ENCODE measurements at places on chromosomes 2 and 18. TPM values are rescaled to one million over a fixed set of nuclear protein-coding genes. Genes with fewer than 3 reads are reported as not detected.

GRCh38 chr2:148992448-148992847 is 46.1 kb upstream of the LYPD6B start:
- no peak for DNase-seq

The CYP26B1 gene
- 0.55 TPM for total RNA-seq

The CFAP65 gene
- total RNA-seq = not detected

The UGT1A1 gene
- 64.8 TPM for total RNA-seq

The RGPD3 gene
- total RNA-seq = not detected

The SEMA4F gene
- 10.6 TPM for total RNA-seq

GRCh38 chr2:176753752-176754474 is 458.7 kb upstream of the HNRNPA3 start:
- DNase-seq = no peak

The REEP1 gene
- 0.25 TPM for total RNA-seq

DNA sequence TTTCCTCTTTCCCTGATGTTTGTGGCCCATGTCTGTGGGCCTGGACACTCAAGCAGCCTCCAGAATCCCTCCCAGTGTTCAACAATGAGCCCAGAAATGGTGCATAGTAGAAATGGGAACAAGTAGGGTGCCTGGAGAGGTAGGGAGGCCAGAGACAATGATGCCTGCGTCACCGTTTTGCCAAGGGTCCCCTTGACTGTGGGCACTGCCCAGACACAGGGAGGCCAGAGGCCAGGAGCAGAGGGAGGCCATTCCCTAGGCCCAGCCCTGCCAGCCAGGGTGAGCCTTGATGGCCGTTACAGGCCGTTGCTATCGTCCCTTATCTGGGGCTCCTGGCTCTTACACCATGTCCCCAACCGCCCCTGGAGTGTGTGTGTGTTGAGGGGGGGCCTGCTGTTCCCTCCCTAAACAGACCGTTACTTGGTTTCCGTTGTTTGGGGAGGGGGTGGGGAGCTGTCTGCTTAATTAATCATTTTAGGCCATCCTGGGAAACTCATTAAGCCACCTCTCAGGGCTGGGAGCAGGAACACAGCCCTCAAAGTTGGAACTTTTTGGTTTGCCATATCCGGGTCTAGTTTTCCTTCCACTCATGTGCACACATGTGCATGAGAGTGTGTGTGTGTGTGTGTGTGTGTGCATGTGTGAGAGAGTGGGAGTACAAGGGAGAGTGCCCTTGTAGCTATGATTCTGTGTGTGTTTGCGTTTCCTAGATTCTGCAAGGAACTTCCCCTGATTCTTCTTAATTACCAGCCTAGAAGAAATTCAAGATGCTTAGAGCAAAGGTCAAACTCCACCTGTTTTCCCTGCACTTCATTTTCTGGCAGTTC is 135.2 kb upstream of the HAAO start:
- DNase-seq = no peak

DNA sequence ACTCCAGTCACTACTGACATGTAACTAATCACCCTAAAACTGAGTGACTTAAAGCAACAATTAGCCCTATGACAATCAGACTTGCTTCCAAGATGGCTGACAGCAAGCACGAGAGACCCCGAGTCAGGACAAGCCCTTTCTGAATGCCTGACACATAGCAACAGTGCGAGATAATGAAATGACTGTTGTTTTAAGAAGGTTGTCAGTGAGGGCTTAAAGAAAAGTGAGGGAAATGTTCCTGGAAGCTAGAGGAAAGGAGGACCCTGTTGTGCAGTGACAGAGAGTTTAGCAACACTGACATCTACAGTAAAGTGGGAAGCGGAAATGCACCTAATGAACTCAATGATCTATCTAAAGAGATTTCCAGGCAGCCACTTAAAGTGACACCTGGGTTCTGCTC is 163.1 kb downstream of the STK39 start:
- DNase-seq = no peak

DNA sequence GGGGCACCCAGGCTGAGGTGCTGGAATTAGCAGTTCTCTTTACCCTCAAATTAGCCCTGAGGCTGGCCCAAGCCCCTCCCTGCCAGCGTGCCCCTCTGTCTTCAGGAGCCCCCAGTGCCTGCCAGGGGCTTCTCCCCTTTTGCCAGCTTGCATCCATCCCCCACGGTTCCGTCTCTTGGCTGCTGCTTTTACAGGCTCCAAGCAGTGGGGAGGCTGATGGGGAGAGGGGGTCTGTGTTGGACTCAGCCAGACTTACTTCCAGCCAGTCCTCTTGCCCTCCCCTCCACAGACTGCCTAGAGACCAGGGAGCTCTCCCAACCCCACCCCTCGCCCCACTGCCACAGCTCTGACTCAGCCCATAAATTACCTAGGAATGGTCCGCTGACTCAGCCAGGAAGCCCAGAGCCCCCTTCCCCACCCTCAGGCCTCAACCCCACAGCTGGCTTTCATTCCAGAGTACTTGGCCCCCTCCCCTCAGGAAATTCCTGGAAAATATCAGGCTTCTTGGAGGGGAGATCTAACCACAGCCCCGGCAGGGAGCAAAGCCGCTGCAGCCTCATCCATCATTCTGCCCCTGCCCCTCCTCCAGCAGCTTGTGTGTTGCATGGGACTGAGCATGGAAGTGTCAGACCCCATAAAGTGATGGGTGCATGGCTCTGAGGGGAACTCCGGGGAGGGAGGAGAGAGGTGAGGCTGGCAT is 184.6 kb downstream of the ZFP36L2 start:
- peak; percentile 95 for DNase-seq

The DSEL gene
- 2.5 TPM for total RNA-seq

- no peak for DNase-seq
These were observed 36.4 kb downstream of the KCNF1 start for GRCh38 chr2:10948188-10948564.

DNA sequence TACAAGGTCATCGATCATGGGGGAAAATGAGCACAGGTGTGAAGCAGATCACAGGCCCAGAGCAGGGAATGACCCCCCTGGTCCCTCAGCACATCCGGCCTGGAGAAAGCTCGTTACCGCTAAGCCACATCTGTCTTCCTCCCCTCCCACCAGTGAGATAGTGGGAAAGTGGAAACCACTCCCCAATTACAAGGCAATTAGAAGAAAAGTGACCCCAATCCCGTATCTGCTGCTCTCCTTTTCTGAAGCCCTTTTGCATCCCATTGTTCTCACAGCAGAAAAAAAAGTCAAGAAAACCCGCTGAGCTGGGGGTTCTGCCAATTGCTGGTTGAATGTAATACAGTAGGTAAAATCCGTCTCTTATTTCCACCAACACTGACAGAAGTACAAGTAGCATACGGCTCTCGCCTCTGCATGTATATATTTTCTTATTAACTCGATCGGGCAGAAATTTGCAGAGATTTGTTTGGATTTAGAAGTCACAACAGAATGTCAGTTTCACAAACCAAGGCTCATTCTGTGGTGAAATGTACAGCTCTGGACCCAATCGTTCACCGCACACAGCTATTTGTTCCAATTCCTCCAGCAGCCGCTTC is 287.0 kb downstream of the TCF4 start:
- no peak for DNase-seq

- DNase-seq = no peak
These were observed 211.8 kb downstream of the NEDD4L start for GRCh38 chr18:58255701-58256311.

- no peak for DNase-seq
These were observed 212.2 kb downstream of the TRIB2 start for GRCh38 chr2:12928775-12929401.

The CEP76 gene
- total RNA-seq = 15.1 TPM

DNA sequence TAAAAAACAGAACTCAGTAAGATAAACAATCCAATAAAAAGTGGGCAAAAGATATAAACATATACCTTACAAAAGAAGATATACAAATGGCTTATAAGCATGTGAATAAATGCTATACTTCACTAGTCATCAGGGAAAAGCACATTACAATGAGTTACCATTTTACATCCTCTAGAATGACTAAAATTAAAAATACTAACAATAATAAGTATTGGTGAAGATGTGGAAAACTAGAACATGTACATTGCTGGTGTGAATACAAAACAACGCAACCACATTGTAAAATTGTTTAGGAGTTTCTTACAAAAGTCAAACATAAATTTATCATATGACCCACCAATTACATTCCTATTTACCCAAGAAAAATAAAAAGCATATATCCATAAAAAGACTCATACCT is 80.1 kb downstream of the SPIRE1 start:
- DNase-seq = no peak

DNA sequence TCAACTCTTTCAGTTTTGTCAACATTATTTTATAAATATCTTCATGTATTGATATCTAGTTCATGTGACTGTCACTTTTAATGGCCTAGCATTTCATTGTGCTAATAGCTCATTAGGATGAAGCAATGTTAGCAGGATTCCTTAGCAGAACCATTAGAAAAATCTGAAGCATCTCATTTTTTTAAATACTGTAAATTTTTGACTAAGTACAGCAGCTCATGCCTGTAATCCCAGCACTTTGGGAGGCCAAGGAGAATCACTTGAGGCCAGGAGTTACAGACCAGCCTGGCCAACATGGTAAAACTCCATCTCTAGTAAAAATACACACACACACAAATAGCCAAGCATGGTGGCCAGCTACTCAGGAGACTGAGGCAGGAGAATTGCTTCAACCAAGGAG is 15.6 kb upstream of the ANTXR1 start:
- no peak for DNase-seq

- DNase-seq = no peak
These were observed 1344.5 kb upstream of the TMEFF2 start for GRCh38 chr2:193539188-193539587.

The UGT1A4 gene
- 73.6 TPM for total RNA-seq

DNA sequence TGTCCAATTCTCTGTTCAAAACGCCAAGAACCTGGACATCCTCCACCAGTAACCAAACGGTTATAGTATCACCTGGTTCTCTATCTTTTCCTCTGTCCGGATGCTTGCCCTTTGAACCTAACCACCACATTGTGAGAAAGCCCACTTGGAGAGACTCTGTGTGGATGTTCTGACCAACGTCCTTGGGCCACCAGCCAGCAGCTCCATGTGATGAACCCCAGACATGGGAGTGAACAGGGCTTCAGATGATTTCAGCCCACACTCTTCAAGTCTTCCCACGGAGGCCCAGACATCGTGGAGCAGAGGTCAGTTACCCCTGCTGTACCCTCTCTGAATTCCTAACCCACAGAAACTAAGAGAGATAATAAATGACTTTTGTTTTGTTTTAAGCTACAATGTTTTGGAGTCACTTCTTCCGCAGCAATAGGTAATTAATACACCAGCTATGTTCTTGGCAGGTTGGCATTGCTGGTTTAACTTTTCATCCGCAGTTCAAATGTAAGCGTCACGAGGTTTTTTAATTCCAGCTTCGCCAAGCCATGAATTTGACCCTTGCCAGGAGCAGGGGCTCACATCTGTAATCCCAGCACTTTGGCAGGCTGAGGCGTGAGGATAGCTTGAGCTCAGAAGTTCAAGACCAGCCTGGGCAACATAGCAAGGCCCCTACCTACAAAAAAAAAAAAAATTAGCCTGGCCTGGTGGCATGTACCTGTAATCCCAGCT is 36.1 kb upstream of the ZNF532 start:
- no peak for DNase-seq

DNA sequence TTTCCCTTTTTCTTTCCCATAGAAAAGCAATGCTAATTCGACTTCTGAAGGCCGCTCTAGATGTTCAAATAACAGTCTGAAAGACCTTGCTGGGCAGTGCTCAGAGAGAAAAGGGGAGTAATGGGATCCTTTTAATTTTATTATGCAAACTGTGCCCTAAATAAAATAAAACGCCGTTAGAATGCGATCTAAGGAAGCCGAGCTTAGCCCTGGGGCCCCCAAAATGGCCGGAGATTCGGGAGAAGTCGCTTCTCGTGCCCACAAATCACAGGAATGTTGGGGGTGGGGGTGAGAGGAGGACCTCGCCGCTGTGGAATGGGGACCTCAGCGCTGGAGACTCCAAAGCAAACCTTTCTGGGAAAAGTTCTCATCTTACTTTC is 8.4 kb upstream of the POU3F3 start:
- no peak for DNase-seq

The ALK gene
- total RNA-seq = not detected

The MERTK gene
- total RNA-seq = 3.4 TPM

The CTNNA2 gene
- not detected for total RNA-seq

DNA sequence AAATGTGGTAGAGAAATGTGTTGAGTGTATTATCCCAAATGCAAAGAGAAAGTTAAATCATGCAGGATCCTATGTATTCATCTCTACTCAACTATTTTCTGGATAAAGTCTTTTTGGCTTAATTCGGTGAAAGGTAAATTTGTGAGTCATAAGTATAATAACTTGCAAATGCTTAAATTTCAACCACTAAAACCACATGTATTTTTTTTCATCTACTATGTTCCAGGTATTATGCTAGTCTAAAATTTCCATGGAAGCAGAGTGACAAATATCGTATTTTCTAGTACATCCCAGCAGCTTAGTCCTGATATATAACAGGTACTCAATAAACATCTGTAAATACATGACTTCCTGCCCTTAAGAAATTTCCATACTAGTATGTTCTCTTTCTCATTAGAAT is 6.2 kb downstream of the ALS2 start:
- DNase-seq = no peak
